ENCODE measurements at places on chromosomes 7 and 10. TPM values are rescaled to one million over a fixed set of nuclear protein-coding genes. Genes with fewer than 3 reads are reported as not detected.

- no peaks in the 10 kb centered on the region for H3K27me3 ChIP-seq
- no peak overlapping the region for H3K4me3 ChIP-seq
- H3K36me3 ChIP-seq, result no peaks in the 10 kb centered on the region
- H3K4me1 ChIP-seq, result no peaks in the 10 kb centered on the region
Measured at GRCh38 chr10:59724098-59724938, 14.7 kb upstream of the SLC16A9 start.

DNA sequence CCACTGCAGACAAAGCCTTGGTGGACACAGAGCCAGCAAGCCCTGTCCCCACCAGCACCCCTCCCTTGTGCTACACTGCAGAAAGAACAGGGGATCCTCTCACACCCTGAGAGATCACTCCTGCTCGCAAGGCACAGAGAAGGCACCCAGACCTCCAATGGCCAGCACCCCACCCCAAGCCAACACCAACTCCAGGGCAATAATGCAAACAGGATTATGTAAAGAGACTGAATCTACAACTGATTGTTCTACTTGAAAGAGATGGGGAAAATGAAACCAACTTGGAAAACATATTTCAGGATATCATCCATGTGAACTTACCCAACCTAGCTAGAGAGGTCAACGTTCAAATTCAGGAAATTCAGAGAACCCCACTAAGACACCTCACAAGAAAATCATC is 26.5 kb upstream of the STARD3NL start:
- H3K4me1 ChIP-seq, result no peaks in the 10 kb centered on the region
- DNase-seq, result no peak
- H3K27me3 ChIP-seq, result no peaks in the 10 kb centered on the region
- no peak overlapping the region for H3K27ac ChIP-seq

GRID2IP gene
- 0.33 TPM for total RNA-seq

DNA sequence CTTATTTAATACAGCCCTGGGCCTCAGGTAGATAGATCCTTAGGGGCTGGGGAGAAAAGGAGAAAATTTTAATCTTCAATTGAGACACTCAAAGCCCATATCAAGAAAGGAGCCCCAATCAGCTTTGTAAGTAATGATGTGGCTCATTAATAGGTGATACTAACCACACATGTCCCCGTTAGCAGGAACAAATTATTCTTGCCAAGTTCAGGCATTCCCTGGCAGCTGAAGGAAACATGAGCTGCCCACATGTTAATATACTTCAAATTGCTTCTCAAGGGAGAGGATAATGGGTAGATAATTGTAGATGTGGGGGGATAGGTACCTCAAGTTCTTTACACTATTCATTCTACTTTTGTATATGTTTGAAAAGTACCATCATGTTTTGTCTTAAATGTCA is 14.5 kb downstream of the IFIT5 start:
- no peaks in the 10 kb centered on the region for H3K4me1 ChIP-seq
- no peak overlapping the region for H3K27ac ChIP-seq
- DNase-seq, result no peak
- no peak overlapping the region for H3K4me3 ChIP-seq
- H3K27me3 ChIP-seq, result no peaks in the 10 kb centered on the region

DNA sequence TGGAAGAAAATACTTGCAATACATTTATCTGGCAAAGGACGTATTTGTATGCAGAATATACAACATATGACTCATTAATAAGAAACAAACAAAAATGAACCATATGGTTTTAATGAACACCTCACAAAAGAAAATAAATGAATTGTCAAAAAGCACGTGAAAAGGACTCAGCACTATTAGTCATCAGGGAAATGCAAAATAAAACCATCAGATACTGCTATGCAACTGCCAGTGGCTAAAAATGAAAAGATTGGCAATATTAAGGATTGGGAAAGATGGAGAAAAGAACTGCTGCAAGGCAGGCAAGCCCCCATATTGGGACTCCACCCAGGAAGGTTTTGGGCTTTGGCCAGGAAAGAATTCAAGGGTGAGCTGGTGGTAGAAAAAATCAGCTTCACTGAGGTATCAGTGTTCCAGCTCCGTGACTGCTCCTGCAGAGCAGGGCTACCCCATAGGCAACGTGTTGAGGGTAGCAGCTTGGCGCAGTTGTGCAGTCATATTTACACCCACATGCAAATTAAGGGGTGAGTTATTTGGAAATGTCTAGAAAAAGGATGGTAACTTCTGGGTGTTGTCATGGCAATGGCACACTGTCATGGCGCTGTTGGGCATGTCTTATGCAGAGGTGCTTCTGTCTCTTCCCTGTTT is 72.7 kb downstream of the CUBN start:
- no peaks in the 10 kb centered on the region for H3K36me3 ChIP-seq
- DNase-seq, result no peak
- no peaks in the 10 kb centered on the region for H3K27me3 ChIP-seq

GRCh38 chr10:2463316-2463715 is 604.0 kb upstream of the PFKP start:
- no peaks in the 10 kb centered on the region for H3K27me3 ChIP-seq
- H3K4me1 ChIP-seq, result no peaks in the 10 kb centered on the region
- H3K27ac ChIP-seq, result no peak overlapping the region

DNA sequence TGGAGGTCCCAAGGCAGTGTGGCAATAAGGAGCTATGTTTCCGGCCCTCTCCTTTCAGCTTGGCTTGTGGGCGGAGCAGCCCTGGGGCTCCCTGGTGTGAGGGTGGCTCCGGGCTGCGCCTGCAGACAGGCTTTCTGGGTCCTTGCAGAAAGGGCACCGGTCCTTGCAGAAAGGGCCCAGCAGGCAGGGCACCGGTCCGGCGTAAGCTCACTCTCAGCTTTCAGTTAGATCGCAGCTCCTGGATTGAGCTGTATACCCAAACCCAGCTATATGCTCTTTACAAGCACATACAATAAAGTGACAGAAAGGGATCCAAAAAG is 293.8 kb upstream of the SHH start:
- no peak for DNase-seq
- H3K27ac ChIP-seq, result no peak overlapping the region
- H3K4me1 ChIP-seq, result no peaks in the 10 kb centered on the region
- no peaks in the 10 kb centered on the region for H3K27me3 ChIP-seq
- no peaks in the 10 kb centered on the region for H3K36me3 ChIP-seq

- no peaks in the 10 kb centered on the region for H3K4me1 ChIP-seq
- peak; percentile 93 for DNase-seq
- H3K27ac ChIP-seq, result peak within 1 kb of the TSS; percentile 76
- H3K36me3 ChIP-seq, result no peaks in the 10 kb centered on the region
Measured at GRCh38 chr10:122953902-122954730, at the start of gene C10orf88. Gene C10orf88 (minus strand): TSS chr10:122954227. CDS start chr10:122954178, 49 bp downstream.

HOXA10 gene
- total RNA-seq, result 21.1 TPM

DNA sequence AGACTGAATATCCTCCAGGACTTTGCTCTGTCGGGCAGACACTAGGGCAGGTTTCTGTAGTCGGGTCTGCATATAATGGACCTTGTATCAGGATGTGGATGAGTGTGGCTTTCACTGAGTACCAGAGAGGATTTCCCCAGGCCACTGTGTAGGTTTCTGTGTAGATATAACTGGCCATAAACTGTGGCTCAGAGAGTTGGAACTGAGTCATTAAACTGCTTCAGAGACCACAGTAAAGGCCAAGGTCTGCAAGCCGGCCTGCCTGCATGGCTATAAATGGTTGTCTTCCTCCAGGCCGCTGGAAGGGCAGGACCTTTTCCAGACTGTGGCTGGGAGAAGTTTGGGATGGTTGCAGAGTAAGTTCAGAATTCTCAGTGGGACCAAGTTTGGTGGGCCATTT is 16.9 kb downstream of the ZNF92 start:
- no peak overlapping the region for H3K4me3 ChIP-seq
- no peak overlapping the region for H3K27ac ChIP-seq
- H3K36me3 ChIP-seq, result no peaks in the 10 kb centered on the region
- no peaks in the 10 kb centered on the region for H3K4me1 ChIP-seq
- DNase-seq, result no peak

DNA sequence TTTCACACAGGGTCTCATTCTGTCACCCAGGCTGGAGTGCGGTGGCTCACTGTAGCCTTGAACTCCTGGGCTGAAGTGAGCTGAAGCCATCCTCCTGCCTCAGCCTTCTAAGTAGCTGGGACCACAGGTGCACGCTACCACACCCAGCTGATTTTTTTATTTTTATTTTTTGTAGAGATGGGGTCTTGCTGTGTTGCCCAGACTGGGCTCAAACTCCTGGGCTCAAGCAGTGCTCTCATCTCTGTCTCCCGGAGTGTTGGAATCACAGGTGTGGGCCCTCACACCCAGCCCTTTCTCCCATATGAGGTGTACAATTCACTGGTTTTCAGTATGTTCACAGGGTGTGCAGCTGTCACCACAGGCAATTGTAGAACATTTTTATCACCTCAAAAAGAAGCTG is 5.2 kb downstream of the INPP5A start:
- DNase-seq, result no peak
- peaks cover 22% of the 10 kb centered on the region for H3K4me1 ChIP-seq
- peaks cover 2% of the 10 kb centered on the region for H3K27me3 ChIP-seq
- no peak overlapping the region for H3K27ac ChIP-seq
- no peak overlapping the region for H3K4me3 ChIP-seq
- no peaks in the 10 kb centered on the region for H3K36me3 ChIP-seq

ETV1 gene
- 3.2 TPM for total RNA-seq

DNA sequence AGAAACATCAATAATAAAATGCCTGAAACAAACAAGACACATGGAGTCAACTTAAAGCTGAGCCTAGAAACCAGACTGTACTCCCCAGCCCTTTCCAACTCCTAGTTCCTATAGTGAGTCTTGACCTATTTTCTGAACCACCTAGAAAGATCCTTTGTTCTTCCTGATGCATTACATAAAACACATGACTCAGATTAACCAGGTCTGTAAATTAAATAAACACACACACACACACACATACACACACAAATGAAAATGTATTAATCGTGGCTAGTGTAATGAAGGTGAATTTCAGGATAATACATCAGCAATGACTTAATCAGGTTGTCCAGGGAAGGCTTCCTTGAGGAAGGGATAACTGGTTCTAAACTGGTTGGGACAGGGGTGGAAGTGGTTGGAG is 104.7 kb downstream of the ST8SIA6 start:
- no peak overlapping the region for H3K4me3 ChIP-seq
- no peaks in the 10 kb centered on the region for H3K4me1 ChIP-seq
- peak overlapping the region; percentile 91 for H3K27ac ChIP-seq
- H3K27me3 ChIP-seq, result no peaks in the 10 kb centered on the region
- H3K36me3 ChIP-seq, result no peaks in the 10 kb centered on the region
- DNase-seq, result no peak

GRCh38 chr10:88555190-88555908 is 27.8 kb downstream of the RNLS start:
- H3K27me3 ChIP-seq, result no peaks in the 10 kb centered on the region
- no peak for DNase-seq
- no peak overlapping the region for H3K27ac ChIP-seq
- H3K4me3 ChIP-seq, result no peak overlapping the region

GNG11 gene
- total RNA-seq, result 17.3 TPM

DNA sequence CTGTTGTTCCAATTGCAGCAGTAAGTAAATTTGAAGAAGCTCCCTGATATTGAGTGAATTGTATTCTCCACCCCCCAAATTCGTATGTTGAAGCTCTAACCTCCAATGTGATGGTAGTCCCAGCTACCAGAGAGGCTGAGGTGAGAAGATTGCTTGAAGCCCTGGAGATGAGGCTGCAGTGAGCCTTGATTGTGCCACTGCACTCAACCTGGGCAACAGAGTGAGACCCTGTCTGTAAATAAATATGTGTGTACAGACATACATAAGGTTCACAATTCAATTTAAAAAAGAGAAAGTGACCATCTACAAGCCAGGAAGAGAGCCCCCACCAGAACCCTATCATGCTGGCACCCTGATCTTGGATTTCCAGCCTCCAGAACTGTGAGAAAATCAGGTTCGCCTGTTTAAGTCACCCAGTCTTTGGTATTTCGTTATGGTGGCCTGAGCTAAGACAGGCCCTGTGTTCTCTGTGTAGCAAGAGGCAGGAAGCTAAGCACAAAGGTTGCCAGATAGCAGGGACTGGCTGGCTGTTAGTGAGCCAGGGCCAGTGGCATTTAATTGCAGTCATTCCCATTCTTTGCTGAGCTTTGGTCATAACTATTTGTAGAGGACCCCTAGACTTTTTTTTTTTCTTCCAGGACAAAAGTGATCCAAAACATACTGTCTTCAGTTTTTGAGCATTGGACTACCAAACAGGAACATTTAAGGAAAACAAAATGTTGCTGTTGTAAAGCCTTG is 45.6 kb downstream of the AUTS2 start:
- no peaks in the 10 kb centered on the region for H3K4me1 ChIP-seq
- H3K27me3 ChIP-seq, result no peaks in the 10 kb centered on the region
- no peak overlapping the region for H3K4me3 ChIP-seq
- DNase-seq, result no peak
- H3K27ac ChIP-seq, result no peak overlapping the region

- no peaks in the 10 kb centered on the region for H3K27me3 ChIP-seq
- H3K4me1 ChIP-seq, result no peaks in the 10 kb centered on the region
- H3K27ac ChIP-seq, result no peak overlapping the region
Measured at GRCh38 chr7:90178679-90179278, 24.5 kb downstream of the STEAP1 start.

SERPINE1 gene
- 24.3 TPM for total RNA-seq

DNA sequence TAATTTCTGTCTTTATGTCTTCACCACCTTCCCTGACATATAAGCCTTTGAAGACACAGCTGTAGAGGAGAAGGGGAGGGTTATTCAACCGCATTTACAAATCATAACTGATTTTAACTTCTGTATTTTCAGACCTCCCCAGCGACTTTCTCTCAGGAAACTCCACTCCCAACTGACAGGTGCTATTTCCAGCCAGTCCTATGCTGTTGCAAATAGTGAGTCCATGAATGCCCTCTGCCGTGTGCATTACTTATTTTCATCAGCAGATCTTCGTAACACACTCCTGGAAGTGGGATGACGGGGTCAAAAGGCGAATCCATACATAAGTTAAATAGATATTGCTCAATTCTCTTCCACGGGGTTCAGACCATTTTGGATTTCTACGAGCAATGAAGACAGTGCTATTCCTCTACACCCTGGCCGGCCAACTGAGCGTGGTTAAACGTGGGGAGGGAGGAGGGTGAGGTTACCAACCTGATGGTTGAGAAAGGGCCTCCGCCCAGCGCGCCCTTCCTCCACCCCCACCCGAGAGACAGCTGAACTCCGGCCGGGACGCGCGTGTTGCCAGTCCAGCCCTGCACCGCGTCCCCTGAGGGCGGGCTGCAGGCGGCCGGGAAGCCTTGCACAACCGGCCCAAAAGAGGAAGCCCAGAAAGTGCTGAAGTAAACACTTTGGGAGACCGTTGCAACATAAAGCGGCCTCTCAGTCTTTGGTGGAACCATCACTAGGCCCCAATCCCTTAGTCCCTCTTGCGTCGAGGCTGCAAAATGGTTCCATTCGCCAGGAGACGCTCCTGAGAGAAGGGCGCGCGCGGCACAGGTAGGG is at the start of gene APBB1IP:
Gene APBB1IP, plus strand, starts transcription at position 705 of the 825 bp plus-strand sequence. CDS start 53,986 bp downstream, outside the sequence.
- no peaks in the 10 kb centered on the region for H3K4me1 ChIP-seq
- H3K4me3 ChIP-seq, result peak within 1 kb of the TSS; percentile 67
- peaks cover 16% of the 10 kb centered on the region for H3K27me3 ChIP-seq
- no peaks in the 10 kb centered on the region for H3K36me3 ChIP-seq
- no peak for DNase-seq
- H3K27ac ChIP-seq, result peak within 1 kb of the TSS; percentile 84

- H3K4me3 ChIP-seq, result no peak overlapping the region
- H3K36me3 ChIP-seq, result no peaks in the 10 kb centered on the region
- H3K4me1 ChIP-seq, result no peaks in the 10 kb centered on the region
- H3K27ac ChIP-seq, result no peak overlapping the region
- peaks cover 3% of the 10 kb centered on the region for H3K27me3 ChIP-seq
Measured at GRCh38 chr10:23280419-23281043, 64.1 kb downstream of the C10orf67 start.

GRCh38 chr10:77501152-77501845 is 136.3 kb downstream of the KCNMA1 start:
- no peaks in the 10 kb centered on the region for H3K4me1 ChIP-seq
- DNase-seq, result no peak
- H3K27ac ChIP-seq, result no peak overlapping the region
- no peaks in the 10 kb centered on the region for H3K27me3 ChIP-seq
